ENCODE measurements at places on chromosomes 2 and 18. TPM values are rescaled to one million over a fixed set of nuclear protein-coding genes. Genes with fewer than 3 reads are reported as not detected.

DNA sequence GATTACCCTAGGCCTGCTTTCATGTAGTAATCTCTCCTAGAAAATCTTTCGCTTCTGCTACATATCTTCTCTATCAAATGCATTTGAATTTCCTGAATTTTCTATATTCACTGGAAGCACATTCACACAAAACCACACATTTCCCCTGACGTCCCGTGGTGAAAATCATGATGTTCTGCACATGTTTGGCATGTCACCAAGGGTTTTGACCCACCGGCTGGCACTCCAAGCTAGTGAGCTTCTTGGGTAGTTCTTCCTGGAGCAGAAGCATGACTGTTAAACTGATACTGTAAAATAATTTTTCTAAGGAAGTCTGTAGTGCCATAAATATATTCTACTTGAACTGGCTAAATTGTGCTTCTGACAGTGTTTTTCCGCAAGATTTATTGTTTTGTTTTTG lies 510.1 kb upstream of the SLC8A1 start:
- no peaks in the 10 kb centered on the region for H3K4me1 ChIP-seq
- H3K4me3 ChIP-seq: no peak overlapping the region
- DNase-seq: no peak
- no peaks in the 10 kb centered on the region for H3K36me3 ChIP-seq
- no peaks in the 10 kb centered on the region for H3K27me3 ChIP-seq
- peak overlapping the region; percentile 38 for H3K27ac ChIP-seq

The GALNT5 gene
- 5.3 TPM for total RNA-seq

DNA sequence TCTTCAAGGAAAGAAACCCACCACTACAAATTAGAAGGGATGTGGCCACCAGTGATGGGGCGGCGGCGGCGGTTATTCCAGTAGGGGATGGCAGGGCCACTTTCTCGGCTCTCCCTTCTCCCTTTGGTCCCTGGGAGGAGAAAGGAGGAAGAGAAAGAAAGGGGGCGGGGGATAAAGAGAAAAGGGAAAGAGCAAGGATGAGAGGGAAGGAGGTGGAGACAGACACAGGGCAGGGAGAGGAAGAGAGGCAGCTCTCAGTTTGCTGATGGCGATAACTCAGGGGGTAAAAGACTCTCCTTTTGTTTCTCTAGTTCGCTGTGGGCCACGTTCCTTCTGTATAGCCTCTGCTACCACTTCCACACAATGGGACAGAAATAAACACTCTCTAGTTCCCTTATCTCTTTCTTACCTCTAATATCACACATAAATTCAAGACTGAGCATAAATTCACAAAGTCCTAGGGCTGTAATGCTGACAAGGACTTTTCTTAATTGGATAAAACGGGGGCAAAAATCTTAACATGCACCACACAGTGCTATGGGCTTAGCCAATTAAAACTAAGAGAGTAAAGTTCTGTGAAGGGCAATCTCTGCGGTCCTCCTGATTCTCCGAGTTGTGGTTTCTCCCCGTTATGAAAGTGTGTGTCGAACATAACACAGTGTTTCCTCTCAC lies 14.6 kb downstream of the SFT2D3 start:
- peaks cover 2% of the 10 kb centered on the region for H3K4me1 ChIP-seq
- DNase-seq: no peak
- H3K4me3 ChIP-seq: no peak overlapping the region
- H3K27ac ChIP-seq: no peak overlapping the region

DNA sequence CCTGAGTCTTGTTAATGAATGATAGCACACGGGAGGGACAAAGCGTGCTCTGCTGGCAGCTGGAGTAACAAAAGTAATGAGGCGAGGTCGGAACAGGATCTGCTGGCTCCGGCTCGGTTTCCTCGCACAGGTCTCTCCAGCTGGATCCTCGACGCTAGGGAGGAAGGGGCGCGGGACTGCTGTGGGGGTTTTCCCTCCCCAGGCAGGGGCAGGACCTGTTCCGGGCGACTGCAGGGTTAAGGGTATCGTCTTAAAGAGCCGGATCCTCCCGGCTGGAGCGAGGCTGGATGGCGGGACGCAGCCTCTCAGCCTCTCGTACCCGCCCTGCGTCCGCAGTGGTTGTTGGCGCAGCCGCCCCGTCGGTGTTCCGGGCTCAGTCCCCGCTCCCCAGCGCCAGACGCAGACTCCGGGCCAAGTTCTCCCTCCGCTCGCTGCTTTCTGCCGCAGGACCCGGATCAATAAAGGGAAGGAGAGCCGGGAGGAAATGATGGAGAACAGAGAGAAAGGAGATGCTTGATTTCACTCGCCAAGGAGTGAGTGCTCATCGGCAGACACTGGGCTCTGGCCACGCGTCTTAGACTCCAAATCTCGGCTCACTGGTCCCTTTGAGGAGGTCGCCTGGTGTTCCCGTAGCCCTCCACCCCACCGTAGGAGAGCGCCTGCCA lies 1.1 kb upstream of the LIPG start:
- H3K4me1 ChIP-seq: peaks cover 20% of the 10 kb centered on the region
- H3K4me3 ChIP-seq: peak overlapping the region; percentile 70
- peaks cover 82% of the 10 kb centered on the region for H3K27me3 ChIP-seq
- H3K36me3 ChIP-seq: no peaks in the 10 kb centered on the region

DNA sequence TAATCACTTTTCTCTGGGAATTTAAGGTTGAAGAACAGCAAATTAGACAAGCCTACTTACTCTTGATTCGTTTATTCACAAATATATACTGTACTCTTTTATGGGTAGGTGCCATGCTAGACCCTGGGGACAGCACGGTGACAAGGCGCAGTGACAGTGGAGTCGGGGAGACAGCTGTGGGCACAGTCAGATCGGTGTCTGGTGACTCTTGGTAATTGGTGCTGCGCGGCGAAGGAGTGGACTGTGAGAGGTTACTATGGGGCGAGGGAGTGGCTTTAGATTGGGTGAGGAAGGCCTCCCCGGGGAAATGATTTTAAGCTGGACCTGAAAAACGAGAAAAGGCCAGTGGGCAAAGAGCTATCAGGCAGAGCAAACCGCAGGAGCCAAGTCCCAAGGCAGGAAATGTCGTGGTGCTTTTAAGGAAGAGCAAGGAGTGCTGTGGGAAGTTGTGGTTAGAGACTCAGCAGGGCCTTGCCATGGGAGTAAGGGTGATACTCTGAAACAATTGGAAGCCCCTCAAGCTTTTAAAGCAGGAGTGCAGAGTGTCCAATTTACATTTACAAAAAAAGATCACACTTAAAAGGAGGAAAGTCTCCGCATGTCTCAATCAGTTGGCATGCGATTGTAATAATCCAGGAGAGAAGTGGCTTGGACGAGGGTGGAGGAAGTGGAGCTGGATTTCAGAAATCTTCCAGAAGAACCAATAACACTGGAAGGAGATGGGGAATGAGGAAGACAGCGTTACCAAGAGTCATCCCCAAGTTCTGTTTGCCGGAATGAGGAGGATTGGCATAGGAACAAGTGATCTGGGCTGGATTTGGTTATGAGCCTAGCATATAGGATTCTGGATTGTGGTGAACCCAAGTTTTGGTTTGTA lies 36.1 kb upstream of the TXNDC2 start:
- no peak for DNase-seq
- H3K27ac ChIP-seq: peak overlapping the region; percentile 78
- H3K4me3 ChIP-seq: peak overlapping the region; percentile 23
- H3K4me1 ChIP-seq: peaks cover 64% of the 10 kb centered on the region
- no peaks in the 10 kb centered on the region for H3K27me3 ChIP-seq
- peaks cover 25% of the 10 kb centered on the region for H3K36me3 ChIP-seq

The B3GNT7 gene
- 1.5 TPM for total RNA-seq

- no peaks in the 10 kb centered on the region for H3K27me3 ChIP-seq
- no peak for DNase-seq
- H3K36me3 ChIP-seq: peaks cover 42% of the 10 kb centered on the region
Measured at GRCh38 chr18:45046961-45047360, 366.3 kb downstream of the SETBP1 start.

- no peak for DNase-seq
- no peaks in the 10 kb centered on the region for H3K36me3 ChIP-seq
Measured at GRCh38 chr2:100720445-100720844, 99.5 kb upstream of the NPAS2 start.

DNA sequence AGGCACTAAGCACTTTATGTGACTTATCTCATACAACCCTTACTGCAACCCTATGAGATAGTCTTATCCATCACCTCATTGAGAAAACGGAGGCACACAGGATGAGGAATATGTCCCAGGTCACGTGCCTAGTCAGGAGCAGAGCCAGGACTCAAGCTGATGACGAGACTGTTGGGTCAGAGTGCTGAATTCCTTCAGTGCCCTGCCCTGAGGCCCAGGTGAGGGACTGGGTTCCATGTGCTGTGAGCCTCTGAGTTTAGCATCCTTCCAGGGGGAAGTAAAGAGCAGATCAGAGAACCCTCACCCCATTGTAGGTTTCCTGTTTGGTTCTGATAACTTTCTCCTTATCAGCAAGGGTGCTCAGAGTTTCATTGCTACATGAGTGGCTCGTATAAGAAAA lies 11.7 kb upstream of the EDAR start:
- H3K27me3 ChIP-seq: peaks cover 37% of the 10 kb centered on the region
- H3K27ac ChIP-seq: no peak overlapping the region
- no peak for DNase-seq

- peak overlapping the region; percentile 58 for H3K4me3 ChIP-seq
- peaks cover 36% of the 10 kb centered on the region for H3K4me1 ChIP-seq
- H3K36me3 ChIP-seq: no peaks in the 10 kb centered on the region
- DNase-seq: no peak
- no peak overlapping the region for H3K27ac ChIP-seq
Measured at GRCh38 chr2:170822290-170823087, 5.8 kb downstream of the GAD1 start.

The CLEC4F gene
- total RNA-seq: not detected

The KHK gene
- total RNA-seq: 2.4 TPM

The TIA1 gene
- 176 TPM for total RNA-seq

The CD8B2 gene
- not detected for total RNA-seq

DNA sequence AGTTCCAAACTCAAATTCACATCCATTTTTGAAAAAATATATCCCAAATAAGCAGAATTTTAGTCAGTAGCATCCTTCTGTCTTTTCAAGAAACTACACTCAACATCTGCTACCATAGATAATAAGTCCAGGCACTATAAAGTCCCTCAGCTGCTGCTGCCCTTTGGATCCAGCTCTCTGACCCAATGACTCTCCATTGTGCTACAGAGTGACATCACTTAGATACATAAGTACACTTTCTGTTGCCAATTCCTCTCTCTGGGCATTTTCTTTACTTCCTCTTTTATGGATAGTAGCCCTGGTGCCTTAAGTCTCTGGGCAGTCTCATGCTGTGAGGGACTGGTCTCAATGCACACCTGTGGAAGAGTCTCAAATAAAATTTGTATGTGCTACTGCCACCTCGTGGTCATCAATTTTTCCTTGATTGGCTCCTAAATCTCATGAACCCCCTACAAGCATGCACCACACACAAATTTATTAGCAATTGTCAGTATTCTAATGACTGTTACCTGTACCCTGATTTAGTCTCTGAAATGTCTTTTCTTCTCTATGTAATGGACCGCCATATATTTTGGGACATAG lies 219.2 kb downstream of the LRP1B start:
- DNase-seq: no peak
- H3K27ac ChIP-seq: no peak overlapping the region
- H3K27me3 ChIP-seq: no peaks in the 10 kb centered on the region
- no peaks in the 10 kb centered on the region for H3K36me3 ChIP-seq
- H3K4me3 ChIP-seq: no peak overlapping the region
- no peaks in the 10 kb centered on the region for H3K4me1 ChIP-seq

DNA sequence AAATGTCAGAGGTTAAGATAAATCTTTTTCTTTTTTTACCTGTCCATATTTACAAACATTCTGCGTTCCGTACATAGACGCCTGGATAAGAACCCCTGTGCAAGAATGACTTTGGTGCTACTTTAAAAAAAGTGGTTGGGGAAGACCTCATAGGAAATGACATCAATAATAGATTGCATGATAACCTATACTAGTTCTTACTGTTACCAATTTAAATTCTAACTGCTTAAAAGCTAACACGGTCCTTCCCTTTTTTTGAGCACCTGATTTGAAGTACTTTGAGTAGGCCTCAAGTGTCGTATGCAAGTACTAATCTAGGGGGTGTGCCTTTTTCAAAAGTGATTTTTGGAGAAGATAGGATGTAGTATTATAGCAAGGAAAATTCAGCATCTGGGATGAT lies 2.1 kb downstream of the SLC39A10 start:
- no peaks in the 10 kb centered on the region for H3K27me3 ChIP-seq
- H3K27ac ChIP-seq: peak overlapping the region; percentile 35
- H3K4me3 ChIP-seq: peak overlapping the region; percentile 90
- no peaks in the 10 kb centered on the region for H3K36me3 ChIP-seq

The ASB18 gene
- not detected for total RNA-seq

- H3K27ac ChIP-seq: no peak within 1 kb of the TSS
- H3K36me3 ChIP-seq: peaks cover 2% of the 10 kb centered on the region
- H3K27me3 ChIP-seq: peaks cover 2% of the 10 kb centered on the region
- peaks cover 10% of the 10 kb centered on the region for H3K4me1 ChIP-seq
- peak within 1 kb of the TSS; percentile 78 for H3K4me3 ChIP-seq
- no peak for DNase-seq
Measured at GRCh38 chr2:102186791-102187495, at the start of gene IL1RL2. Gene IL1RL2 (plus strand): TSS chr2:102187023. CDS start chr2:102187868, 845 bp downstream.

The RAB17 gene
- 3.9 TPM for total RNA-seq

GRCh38 chr18:50320719-50321118 lies 33.2 kb upstream of the CXXC1 start:
- peaks cover 27% of the 10 kb centered on the region for H3K27me3 ChIP-seq
- no peak overlapping the region for H3K27ac ChIP-seq
- no peaks in the 10 kb centered on the region for H3K36me3 ChIP-seq
- no peaks in the 10 kb centered on the region for H3K4me1 ChIP-seq
- H3K4me3 ChIP-seq: no peak overlapping the region

- no peaks in the 10 kb centered on the region for H3K36me3 ChIP-seq
- H3K4me1 ChIP-seq: no peaks in the 10 kb centered on the region
- no peak overlapping the region for H3K27ac ChIP-seq
- no peaks in the 10 kb centered on the region for H3K27me3 ChIP-seq
- H3K4me3 ChIP-seq: no peak overlapping the region
Measured at GRCh38 chr2:21821672-21822227, 698.0 kb downstream of the TDRD15 start.

GRCh38 chr2:12819721-12820120 lies 103.0 kb downstream of the TRIB2 start:
- H3K27me3 ChIP-seq: no peaks in the 10 kb centered on the region
- H3K4me3 ChIP-seq: peak overlapping the region; percentile 31
- no peak for DNase-seq
- H3K4me1 ChIP-seq: peaks cover 22% of the 10 kb centered on the region
- no peaks in the 10 kb centered on the region for H3K36me3 ChIP-seq
